Activated CD4-positive, alpha-beta T cell treated with anti-CD3 and anti-CD28 coated beads, Interleukin-2, amount 10 ng/mL, durations not matched to agents 7 days and 5 days (primary cell): ENCODE measurements at places on chromosomes 1 and 21. TPM values are rescaled to one million over a fixed set of nuclear protein-coding genes. Genes with fewer than 3 reads are reported as not detected.
A peak's percentile ranks its signal among the peaks of the same experiment; 100 is the strongest.

- no peaks in the 10 kb centered on the region for H3K36me3 ChIP-seq
- H3K4me3 ChIP-seq: no peak overlapping the region
- no peaks in the 10 kb centered on the region for H3K27me3 ChIP-seq
- DNase-seq: no peak
Observed at GRCh38 chr1:170755795-170756194, 91.9 kb downstream of the PRRX1 start.

The MMEL1 gene
- 3.5 TPM for total RNA-seq

DNA sequence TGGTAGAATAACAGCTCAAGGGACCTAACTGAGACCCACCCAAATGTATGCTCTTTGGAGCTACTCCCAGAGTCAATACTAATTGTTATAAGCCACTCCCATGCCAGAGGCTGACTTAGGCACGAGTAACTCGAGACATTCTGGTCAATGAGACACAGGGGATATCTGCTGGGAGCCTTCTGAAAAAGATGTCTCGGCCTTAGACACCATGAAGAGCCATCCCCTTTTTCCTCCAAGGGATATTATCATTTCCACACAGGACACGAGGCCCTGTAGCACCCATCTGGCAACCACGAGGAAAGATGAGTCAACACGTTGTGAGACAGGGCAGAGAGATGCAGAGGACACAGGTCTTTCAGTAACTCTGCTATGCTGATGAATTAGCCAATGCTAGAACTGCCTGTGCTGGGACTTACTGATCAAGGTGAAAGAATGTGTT lies 30.7 kb downstream of the ITPKB start:
- no peak overlapping the region for H3K4me3 ChIP-seq
- no peak for DNase-seq
- H3K4me1 ChIP-seq: peaks cover 84% of the 10 kb centered on the region
- peaks cover 2% of the 10 kb centered on the region for H3K27me3 ChIP-seq
- H3K36me3 ChIP-seq: peaks cover 55% of the 10 kb centered on the region

GRCh38 chr1:97630948-97631347 lies 289.9 kb downstream of the DPYD start:
- H3K4me3 ChIP-seq: no peak overlapping the region
- H3K36me3 ChIP-seq: peaks cover 2% of the 10 kb centered on the region
- no peak for DNase-seq
- H3K27ac ChIP-seq: no peak overlapping the region

DNA sequence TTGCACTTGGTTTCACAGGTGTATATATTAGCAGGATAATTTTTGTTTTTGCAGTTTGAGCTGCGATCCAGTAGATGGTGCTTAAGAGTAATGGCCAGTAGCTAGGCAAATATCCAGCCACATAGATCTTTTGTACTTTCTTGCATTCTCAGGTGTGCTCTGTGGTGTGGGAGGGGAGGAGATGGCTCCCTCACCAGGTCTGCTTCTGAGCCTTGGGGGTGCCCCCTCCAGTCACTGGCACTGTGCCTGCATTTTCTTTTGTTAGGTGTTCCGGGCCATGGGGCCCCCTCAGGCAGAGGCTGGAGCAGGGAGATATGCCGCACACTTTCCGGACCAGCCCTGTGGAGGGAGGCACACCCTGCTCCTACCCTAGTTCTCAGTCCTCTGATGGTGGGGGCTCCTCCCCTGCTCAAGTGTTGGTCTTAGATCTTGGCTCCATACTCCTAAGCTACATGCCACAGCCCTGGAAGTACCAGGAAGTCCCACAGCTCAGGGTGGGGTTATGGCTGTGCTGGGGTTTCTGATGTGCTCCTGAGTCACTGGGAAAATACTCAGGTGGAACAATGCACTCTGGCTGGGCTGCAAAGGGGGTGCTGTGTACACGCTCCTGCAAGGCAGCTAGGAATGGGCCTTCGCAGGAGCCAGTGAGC lies 197.6 kb upstream of the DMRTA2 start:
- no peaks in the 10 kb centered on the region for H3K27me3 ChIP-seq
- DNase-seq: no peak
- H3K4me3 ChIP-seq: no peak overlapping the region
- no peak overlapping the region for H3K27ac ChIP-seq
- H3K4me1 ChIP-seq: no peaks in the 10 kb centered on the region

DNA sequence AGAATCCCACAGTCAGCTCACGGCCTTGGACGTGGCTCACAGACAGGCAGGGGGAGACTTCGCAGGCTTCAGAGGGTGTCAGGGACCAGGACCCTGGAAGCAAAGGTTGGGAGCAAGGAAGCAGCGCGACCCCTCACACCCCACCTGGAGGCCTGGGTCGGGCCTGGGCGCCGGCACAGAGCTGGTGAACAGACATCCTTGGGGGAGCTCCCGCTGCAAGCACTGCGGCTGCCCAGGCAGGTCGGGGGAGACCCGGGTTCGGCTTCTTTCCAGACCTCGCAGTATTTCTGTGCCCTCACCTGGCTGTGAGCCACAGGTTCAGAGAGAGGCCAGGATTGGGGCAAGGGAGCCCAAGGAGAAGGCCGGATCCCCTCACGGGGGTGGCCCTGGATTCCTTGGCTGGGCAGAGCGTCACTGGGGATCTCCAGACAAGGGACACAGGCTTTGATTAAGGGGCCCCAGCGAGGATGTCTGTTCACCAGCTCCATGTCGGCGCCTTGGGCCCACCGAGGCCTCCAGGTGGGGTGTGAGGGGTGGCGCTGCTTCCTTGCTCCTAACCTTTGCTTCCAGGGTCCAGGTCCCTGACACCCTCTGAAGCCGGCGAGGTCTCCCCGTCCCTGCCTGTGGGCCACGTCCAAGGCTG lies 37.9 kb upstream of the TSPEAR start:
- no peak overlapping the region for H3K27ac ChIP-seq
- DNase-seq: no peak
- no peaks in the 10 kb centered on the region for H3K4me1 ChIP-seq
- H3K4me3 ChIP-seq: no peak overlapping the region
- H3K27me3 ChIP-seq: peaks cover 4% of the 10 kb centered on the region

DNA sequence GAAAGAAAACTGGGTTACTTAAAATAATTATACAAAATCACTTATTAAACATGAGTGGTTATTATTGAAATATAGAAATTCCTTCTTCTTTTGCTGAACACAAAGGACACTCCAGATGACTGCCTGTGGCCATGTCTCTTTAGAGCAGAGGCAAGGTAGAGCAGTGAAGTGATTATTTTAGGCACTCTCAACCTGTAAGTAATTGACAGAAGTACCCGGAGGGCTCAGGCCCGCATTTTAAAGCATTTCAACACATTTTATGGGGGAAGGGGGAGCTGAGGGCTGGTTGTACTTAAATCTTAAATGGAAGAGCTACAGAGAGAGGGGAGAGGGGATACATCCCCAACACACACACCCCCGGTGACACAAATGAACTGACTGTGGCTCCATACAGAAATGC lies 10.2 kb downstream of the OSCP1 start:
- no peaks in the 10 kb centered on the region for H3K4me1 ChIP-seq
- no peak overlapping the region for H3K27ac ChIP-seq
- H3K4me3 ChIP-seq: no peak overlapping the region
- no peaks in the 10 kb centered on the region for H3K36me3 ChIP-seq
- H3K27me3 ChIP-seq: no peaks in the 10 kb centered on the region

GRCh38 chr1:182143825-182144645 lies 82.5 kb upstream of the ZNF648 start:
- H3K27me3 ChIP-seq: peaks cover 2% of the 10 kb centered on the region
- DNase-seq: no peak
- H3K27ac ChIP-seq: no peak overlapping the region
- H3K4me1 ChIP-seq: peaks cover 37% of the 10 kb centered on the region
- no peak overlapping the region for H3K4me3 ChIP-seq

The OR2L13 gene
- total RNA-seq: not detected

DNA sequence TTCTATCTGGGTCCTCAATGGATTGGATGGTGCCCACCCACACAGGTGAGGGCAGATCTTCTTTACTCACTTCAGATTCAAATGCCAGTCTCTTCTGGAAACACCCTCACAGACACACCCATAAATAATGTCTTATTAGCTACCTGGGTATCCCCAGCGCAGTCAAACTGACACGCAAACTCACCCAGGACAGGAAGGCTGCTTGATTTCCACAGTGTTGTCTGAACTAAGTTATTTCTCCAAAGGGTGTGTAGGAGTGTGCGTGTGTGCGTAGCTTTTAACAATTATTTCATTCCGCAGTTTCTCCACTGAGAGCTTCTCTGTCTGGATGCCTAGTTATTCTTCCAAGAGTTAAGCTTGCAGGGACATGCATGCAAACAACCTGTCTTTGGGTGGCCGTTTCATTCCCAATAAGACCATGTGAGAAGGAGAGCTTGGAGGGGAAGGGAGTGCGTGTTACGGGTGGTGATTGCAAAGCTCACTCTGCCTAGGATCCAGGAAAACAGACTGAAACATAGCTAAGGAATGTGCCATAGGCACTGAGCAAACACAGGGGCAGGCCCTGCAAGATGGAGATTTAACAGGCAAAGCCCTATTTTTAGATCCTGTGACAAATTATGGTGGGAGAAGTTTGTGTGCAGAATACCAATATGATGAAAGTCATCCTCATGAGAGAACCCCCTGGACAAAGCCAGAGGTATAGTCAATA lies 269.7 kb downstream of the DYRK1A start:
- no peak for DNase-seq
- H3K36me3 ChIP-seq: no peaks in the 10 kb centered on the region
- H3K27me3 ChIP-seq: peaks cover 28% of the 10 kb centered on the region
- H3K4me3 ChIP-seq: no peak overlapping the region

- H3K36me3 ChIP-seq: peaks cover 41% of the 10 kb centered on the region
- no peaks in the 10 kb centered on the region for H3K27me3 ChIP-seq
- DNase-seq: no peak
Observed at GRCh38 chr1:1270813-1271212, 2.8 kb downstream of the UBE2J2 start.

DNA sequence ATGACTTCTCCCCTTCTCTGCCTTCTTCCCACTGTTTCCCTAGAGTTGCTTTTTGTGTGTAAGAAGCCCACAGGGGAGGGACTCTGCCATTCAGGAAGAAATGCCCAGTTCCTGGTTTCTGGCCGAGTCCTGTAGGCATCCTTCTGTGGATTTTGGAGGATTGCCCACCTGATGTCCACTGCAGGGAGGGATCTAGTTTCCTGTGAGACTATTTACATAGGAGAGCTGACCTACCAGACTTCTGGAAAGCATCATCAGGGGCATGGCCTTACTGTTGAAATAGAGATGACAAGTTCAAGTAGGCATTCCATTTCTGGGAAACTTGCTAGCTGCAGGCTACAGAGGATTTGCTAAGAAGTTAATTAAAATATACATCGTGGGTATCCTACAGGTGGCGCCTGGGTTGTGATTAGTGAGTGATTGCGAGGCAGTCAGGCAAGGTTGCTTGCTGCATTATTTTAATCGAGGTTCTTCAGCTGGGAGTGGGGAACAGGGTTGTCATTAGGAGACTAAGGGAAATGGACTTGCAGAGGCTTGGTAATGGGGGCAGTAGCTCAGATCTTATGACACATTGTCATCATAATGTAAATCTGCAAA lies 148.7 kb downstream of the HHAT start:
- no peaks in the 10 kb centered on the region for H3K36me3 ChIP-seq
- H3K27ac ChIP-seq: no peak overlapping the region
- peaks cover 3% of the 10 kb centered on the region for H3K27me3 ChIP-seq
- H3K4me1 ChIP-seq: peaks cover 1% of the 10 kb centered on the region
- DNase-seq: no peak
- H3K4me3 ChIP-seq: no peak overlapping the region

The NRDC gene
- total RNA-seq: 188 TPM

GRCh38 chr1:154342836-154343472 lies 17.6 kb downstream of the ATP8B2 start:
- peak overlapping the region; percentile 70 for H3K4me3 ChIP-seq
- DNase-seq: peak; percentile 85
- H3K27ac ChIP-seq: peak overlapping the region; percentile 89
- H3K27me3 ChIP-seq: no peaks in the 10 kb centered on the region
- H3K36me3 ChIP-seq: peaks cover 93% of the 10 kb centered on the region
- H3K4me1 ChIP-seq: peaks cover 85% of the 10 kb centered on the region

DNA sequence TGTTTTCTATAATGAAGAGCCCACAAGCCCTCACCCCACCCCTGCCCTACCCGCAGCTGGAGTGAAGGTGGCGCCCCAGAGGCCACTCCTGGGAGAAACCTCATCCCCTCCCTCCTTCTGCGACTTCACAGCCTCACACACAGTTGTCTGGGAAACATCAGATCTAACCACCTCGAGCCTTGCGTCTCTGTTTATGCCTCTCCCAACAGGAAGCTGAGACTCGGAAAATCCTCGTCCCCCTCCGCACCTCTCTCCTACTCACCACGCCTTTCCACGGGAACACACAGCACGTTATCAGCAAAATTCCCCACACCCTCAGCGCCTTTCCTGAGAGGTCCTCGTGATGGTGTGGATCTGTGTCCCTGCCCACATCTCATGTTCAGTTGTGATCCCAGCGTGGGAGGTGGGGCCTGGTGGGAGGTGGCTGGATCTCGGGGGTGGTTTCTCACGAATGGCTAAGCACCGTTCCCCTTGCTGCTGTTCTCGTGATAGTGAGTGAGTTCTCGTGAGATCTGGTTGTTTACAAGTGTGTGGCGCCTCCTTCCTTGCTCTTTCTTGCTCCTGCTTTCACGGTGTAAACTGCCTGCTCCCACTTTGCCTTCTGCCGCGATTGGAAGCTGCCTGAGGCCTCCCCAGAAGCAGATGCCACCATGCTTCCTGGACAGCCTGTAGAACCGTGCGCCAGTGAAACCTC lies 190.6 kb downstream of the KIF26B start:
- DNase-seq: no peak
- H3K36me3 ChIP-seq: no peaks in the 10 kb centered on the region
- no peaks in the 10 kb centered on the region for H3K4me1 ChIP-seq
- H3K27ac ChIP-seq: no peak overlapping the region
- no peak overlapping the region for H3K4me3 ChIP-seq

DNA sequence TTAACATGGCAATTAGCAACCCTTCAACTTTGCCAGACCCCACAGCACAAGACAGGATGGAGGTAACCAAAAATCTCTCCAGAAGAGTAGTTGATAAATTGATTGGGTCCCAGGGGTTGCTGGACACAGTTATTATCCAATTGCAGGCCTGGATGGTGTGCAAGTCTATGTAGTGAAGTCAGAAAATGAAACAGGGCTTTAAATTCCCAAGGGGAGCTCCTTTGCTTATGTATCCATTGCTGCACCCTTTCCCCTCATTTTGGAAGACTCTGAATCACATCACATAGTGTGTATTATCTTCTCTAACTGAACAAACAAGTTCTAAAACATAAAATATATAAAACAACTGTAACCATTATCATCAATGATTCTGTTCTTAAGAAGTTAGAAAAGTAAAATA lies 550.2 kb downstream of the LMO4 start:
- H3K27ac ChIP-seq: no peak overlapping the region
- H3K36me3 ChIP-seq: no peaks in the 10 kb centered on the region
- DNase-seq: no peak
- no peak overlapping the region for H3K4me3 ChIP-seq
